ENCODE measurements at places on chromosomes 5 and 9. TPM values are rescaled to one million over a fixed set of nuclear protein-coding genes. Genes with fewer than 3 reads are reported as not detected.

The MORN5 gene
- polyA plus RNA-seq = 2.3 TPM

The EIF4EBP3 gene
- polyA plus RNA-seq = 8.9 TPM

The CDKN2B gene
- polyA plus RNA-seq = 0.21 TPM

The PCDHB5 gene
- 6.8 TPM for polyA plus RNA-seq

- DNase-seq = no peak
These were observed 92.5 kb upstream of the CPEB4 start for GRCh38 chr5:173795601-173796000.

DNA sequence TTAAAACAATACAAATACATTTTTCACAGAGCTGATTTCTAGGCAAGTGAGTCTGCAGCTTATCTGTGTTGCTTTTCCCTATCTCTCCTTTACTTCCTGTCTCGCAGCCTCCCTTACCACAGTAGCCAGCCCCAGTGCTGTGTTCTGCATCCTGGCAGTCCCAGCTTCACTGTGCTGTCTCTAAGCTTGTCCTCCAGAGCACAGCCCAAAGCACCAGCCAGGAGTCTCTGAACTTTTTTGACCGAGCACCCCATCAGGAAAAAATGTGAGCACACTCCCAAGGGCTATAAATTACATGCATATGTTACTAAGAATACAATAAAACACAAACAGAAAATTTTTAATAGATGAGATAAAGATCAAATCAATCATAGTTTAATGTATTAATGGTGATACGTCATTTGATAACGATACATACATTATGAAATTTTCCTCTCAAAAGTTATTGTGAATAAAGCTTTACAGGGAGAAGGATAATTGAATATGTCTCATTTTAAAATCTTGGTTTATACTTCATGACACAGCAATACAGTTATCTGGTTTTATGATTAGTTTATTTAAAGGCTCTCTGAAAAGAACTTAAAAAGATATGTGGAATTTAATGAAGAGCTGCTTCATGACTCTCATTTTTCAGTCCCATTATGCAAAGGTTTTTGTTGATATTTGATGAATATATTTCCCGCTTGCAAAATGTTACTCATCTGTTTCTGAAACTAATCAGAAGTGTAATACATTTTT lies 7.3 kb upstream of the RHOBTB3 start:
- no peak for DNase-seq

- DNase-seq = no peak
These were observed 57.4 kb upstream of the ANKRD55 start for GRCh38 chr5:56290378-56291078.

DNA sequence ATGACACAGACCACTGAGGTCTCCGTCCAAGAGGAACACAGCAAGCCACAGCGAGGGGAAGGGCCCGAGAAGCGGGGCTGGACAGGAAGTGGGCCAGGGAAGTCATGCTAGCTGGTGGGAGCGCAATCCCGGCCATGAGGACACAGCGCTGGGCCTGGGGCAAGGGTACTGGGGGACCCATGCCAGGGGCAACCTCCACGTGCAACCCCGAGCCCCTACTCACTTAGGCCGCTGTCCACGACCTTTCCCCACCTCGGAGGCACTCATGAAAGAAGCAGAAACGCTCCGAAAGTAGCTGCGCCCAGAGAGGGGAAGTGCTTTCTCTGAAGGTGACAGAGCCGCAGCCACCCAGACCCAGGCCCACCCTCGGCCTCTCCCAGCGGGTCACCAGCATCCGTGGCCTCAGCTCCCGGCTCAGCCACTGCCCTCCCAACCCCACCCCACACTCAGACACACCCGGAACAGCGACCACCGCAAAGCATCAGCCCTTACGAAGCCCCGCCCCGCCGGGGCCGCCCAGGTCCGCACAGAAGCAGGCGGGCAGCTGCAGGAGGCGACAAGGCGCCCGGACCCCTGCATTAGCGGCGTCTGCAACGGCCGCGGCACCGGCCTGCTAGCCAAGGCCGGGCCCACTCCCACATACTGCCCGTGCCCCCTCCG lies 782 bp downstream of the BICD2 start:
- DNase-seq = no peak

DNA sequence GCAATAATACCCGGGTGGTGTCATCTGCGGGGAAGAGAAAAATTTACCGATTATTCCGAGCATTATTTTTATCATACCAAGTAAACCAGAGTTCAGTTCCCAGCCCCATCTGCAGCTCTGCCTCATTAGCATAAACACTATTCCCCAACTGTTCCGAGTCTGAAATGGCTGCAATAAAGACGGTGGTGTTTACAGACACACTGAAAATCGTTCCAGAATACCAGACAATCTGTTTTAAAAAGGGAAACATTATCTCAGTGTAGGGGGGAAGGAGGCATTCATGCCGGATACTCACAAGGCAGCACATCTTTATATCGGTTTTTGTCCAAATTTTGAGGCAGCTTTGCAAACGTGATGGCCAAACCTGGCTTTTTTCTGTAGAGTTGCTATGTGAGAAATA lies 70.3 kb upstream of the EPB41L4B start:
- no peak for DNase-seq

GRCh38 chr5:113380807-113381326 lies 53.9 kb downstream of the TSSK1B start:
- DNase-seq = no peak

Data from left renal cortex interstitium (tissue), 4 donors.